A549 treated with CpdA at 1 μM for 4 hours (cell line): ENCODE measurements at places on chromosomes 3 and 15. TPM values are rescaled to one million over a fixed set of nuclear protein-coding genes. Genes with fewer than 3 reads are reported as not detected.

The ASB14 gene
- not detected in 5 replicates for total RNA-seq

The FAM227B gene
- 0.73 to 1.5 TPM (median 0.96 TPM) in 5 replicates for total RNA-seq

The GOLGA6L7 gene
- not detected in 5 replicates for total RNA-seq

The RHCG gene
- 35.4 to 44.9 TPM (median 36.0 TPM) in 5 replicates for total RNA-seq

The OR5H6 gene
- total RNA-seq = not detected in 5 replicates

The GOLGA8M gene
- total RNA-seq = not detected in 5 replicates

The SLC9A9 gene
- 0.03 to 0.31 TPM (median 0.13 TPM) in 5 replicates for total RNA-seq

The GPR156 gene
- total RNA-seq = 0.34 to 1.2 TPM (median 0.48 TPM) in 5 replicates

The GNAT1 gene
- 0.02 TPM in 1 of 5 replicates, not detected in the others for total RNA-seq

The GLDN gene
- not detected in 5 replicates for total RNA-seq

The SCN11A gene
- total RNA-seq = not detected in 5 replicates

The HTR3C gene
- not detected in 5 replicates for total RNA-seq

The ATP8B4 gene
- 0.67 to 1.5 TPM (median 0.84 TPM) in 5 replicates for total RNA-seq

The GOLGA8G gene
- total RNA-seq = 0.02 TPM in 1 of 5 replicates, not detected in the others

The TGM5 gene
- total RNA-seq = not detected in 5 replicates

The CTXND1 gene
- 0.01 TPM in 1 of 5 replicates, not detected in the others for total RNA-seq

The ACOX2 gene
- 6.7 to 13.0 TPM (median 10.9 TPM) in 5 replicates for total RNA-seq

The CLDN11 gene
- 0.14 to 0.26 TPM (median 0.22 TPM) in 5 replicates for total RNA-seq

The FANCD2OS gene
- not detected in 5 replicates for total RNA-seq

The PXYLP1 gene
- total RNA-seq = 11.4 to 12.7 TPM (median 12.1 TPM) in 5 replicates

The BTLA gene
- 0.03 TPM in 1 of 5 replicates, not detected in the others for total RNA-seq

The GPR62 gene
- 0.07 TPM in 1 of 5 replicates, not detected in the others for total RNA-seq

The DUOXA2 gene
- not detected in 5 replicates for total RNA-seq

The IL17RE gene
- 0.87 to 1.3 TPM (median 1.0 TPM) in 5 replicates for total RNA-seq

The LARP6 gene
- 56.7 to 84.5 TPM (median 78.1 TPM) in 5 replicates for total RNA-seq

The MBD4 gene
- 21.1 to 25.3 TPM (median 22.2 TPM) in 5 replicates for total RNA-seq

The ALDH1A2 gene
- 0.19 to 0.75 TPM (median 0.51 TPM) in 3 of 5 replicates, not detected in the others for total RNA-seq

The ELL3 gene
- 1.1 to 2.2 TPM (median 1.6 TPM) in 5 replicates for total RNA-seq

The ZNF502 gene
- total RNA-seq = 1.2 to 2.1 TPM (median 1.5 TPM) in 5 replicates

The FGD5 gene
- 0.05 TPM in 1 of 5 replicates, not detected in the others for total RNA-seq

The SCG5 gene
- 2.1 to 2.6 TPM (median 2.3 TPM) in 5 replicates for total RNA-seq

The ZIC4 gene
- total RNA-seq = not detected in 5 replicates

The CPN2 gene
- total RNA-seq = not detected in 5 replicates

The PIERCE2 gene
- total RNA-seq = 3.0 to 5.4 TPM (median 3.8 TPM) in 5 replicates

The KLHL40 gene
- total RNA-seq = not detected in 5 replicates

The CAV3 gene
- total RNA-seq = 0.17 TPM in 1 of 5 replicates, not detected in the others

The ADAMTS9 gene
- total RNA-seq = 0.49 to 0.90 TPM (median 0.70 TPM) in 5 replicates

The KCTD6 gene
- total RNA-seq = 7.7 to 9.4 TPM (median 8.7 TPM) in 5 replicates

The EPB42 gene
- total RNA-seq = not detected in 5 replicates

The PLSCR5 gene
- total RNA-seq = not detected in 5 replicates

The PRTG gene
- total RNA-seq = 8.2 to 11.0 TPM (median 10.2 TPM) in 5 replicates

The TNFAIP8L3 gene
- total RNA-seq = 3.9 to 6.0 TPM (median 4.7 TPM) in 5 replicates

The ACTR8 gene
- 14.2 to 17.3 TPM (median 16.1 TPM) in 5 replicates for total RNA-seq

The KPNA1 gene
- 57.8 to 72.4 TPM (median 61.4 TPM) in 5 replicates for total RNA-seq

The SST gene
- not detected in 5 replicates for total RNA-seq

The AKAP13 gene
- 42.8 to 51.3 TPM (median 45.0 TPM) in 5 replicates for total RNA-seq

The TF gene
- 0.51 to 4.1 TPM (median 0.87 TPM) in 5 replicates for total RNA-seq

The CCDC9B gene
- total RNA-seq = 14.7 to 20.5 TPM (median 17.0 TPM) in 5 replicates

The IMPG2 gene
- 0.01 to 0.02 TPM in 2 of 5 replicates, not detected in the others for total RNA-seq

The KCNMB3 gene
- total RNA-seq = 0.99 to 1.7 TPM (median 1.5 TPM) in 5 replicates

The APOD gene
- total RNA-seq = 0.51 to 0.81 TPM (median 0.59 TPM) in 5 replicates

The BCL2A1 gene
- 16.8 to 25.4 TPM (median 19.7 TPM) in 5 replicates for total RNA-seq

The ZPLD1 gene
- 0.02 TPM in 1 of 5 replicates, not detected in the others for total RNA-seq
